ENCODE measurements at places on chromosomes 1 and 21. TPM values are rescaled to one million over a fixed set of nuclear protein-coding genes. Genes with fewer than 3 reads are reported as not detected.

TXNDC12 gene
- polyA plus RNA-seq, result 55.8 TPM

EPHA2 gene
- 26.0 TPM for polyA plus RNA-seq

LAMC1 gene
- polyA plus RNA-seq, result 322 TPM

CD84 gene
- polyA plus RNA-seq, result not detected

ALX3 gene
- not detected for polyA plus RNA-seq

SMIM1 gene
- 2.5 TPM for polyA plus RNA-seq

CYP4B1 gene
- not detected for polyA plus RNA-seq

EXTL1 gene
- polyA plus RNA-seq, result 1.3 TPM
